ENCODE measurements at places on chromosomes 2 and 18.

DNA sequence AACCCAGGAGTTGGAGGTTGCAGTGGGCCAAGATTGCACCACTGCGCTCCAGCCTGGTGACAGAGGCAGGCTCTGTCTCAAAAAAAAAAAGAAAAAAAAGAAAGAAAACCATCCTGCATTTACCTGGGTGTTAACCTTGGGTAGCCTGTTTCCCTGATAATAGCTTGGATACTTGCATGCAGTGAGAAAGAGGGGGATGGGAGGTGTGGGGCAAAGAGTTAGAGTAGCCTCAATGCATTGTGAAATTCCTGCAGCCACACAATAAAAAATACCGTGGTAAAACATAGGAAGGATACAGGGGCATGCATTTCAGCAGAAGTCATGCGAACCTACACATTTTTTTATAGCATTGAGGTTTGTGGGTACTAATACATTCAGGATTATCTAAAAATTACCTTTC lies 76.6 kb upstream of the ZNF516 start:
- no peak for DNase-seq

- no peak for DNase-seq
Observed at GRCh38 chr2:21519821-21520220, 396.1 kb downstream of the TDRD15 start.

DNA sequence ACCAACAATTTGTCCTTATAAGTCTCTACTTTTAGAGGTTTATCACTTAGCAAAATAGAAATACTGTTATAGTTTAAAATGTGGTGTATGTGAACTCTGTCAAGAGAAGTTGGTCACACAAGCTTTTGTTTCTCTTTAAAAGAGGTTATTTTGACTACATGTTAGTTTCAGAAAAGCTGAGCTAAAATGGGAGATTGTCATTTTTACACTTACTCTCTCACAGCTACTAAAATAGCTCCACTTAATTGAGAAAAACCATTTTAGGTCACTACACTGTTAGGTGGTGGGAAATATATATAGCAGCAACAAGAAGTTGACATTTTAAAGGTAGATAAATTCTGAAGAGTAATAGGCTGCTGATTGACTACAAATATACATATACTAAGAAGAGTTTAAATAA lies 161.5 kb upstream of the KCNJ3 start:
- DNase-seq = no peak

DNA sequence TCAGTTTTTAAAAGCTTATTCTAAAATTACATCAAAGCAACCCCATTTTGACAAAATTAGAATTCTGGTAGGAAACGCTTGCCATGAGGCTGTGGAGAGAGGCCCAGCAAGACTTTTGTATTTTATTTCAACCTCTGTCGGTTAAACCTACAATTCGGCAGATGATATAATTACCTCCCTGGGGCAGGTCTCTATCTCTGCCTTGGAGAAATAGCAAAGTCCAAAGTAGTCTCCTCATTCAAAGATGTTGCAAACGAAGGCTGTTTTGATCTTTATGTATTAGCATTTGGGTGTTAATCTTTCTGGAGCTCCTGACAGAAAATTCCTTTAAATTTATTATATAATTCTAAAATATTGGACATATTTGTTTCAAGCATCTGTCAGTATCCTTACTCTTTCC lies 35.6 kb downstream of the GALM start:
- no peak for DNase-seq

- no peak for DNase-seq
Observed at GRCh38 chr2:33241072-33241471, 235.4 kb upstream of the RASGRP3 start.

DNA sequence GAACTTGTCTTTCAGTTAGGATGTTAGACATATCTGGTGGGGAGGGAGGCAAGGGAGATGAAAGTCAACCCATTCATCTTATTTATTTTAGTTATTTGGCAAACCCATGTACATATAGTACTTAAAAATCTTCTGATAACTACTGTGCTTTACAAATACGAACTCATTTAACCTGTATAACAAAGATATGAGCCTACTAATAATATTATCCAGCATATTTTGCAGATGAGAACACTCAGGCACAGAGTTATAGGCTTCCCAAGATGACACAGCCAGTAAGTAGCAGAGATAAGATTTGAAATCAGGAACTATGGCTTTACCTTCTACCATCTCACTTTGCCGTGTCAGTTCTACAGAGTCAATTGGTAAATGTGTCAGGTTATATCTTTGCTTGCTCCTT lies 262.6 kb upstream of the DOK6 start:
- DNase-seq = no peak

DNA sequence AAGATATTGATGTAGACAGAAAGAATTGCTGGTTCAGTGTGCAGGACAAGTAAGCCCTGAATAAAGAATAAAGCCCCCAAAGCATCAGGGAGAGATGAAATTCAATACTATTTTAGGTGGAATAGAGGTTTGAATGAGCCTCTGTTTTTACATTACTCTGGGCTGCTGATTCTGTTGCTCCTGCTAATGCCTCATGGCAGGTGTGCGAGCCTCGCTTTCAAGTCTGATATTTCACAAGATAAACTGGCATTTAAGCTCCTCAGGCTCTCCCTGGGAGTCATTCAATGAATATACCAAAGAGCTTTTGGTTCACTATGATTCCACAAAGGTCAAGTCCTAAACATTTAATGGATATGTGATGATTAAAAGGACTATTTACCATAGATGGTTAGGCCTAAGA lies 601.0 kb upstream of the SLC39A10 start:
- no peak for DNase-seq

DNA sequence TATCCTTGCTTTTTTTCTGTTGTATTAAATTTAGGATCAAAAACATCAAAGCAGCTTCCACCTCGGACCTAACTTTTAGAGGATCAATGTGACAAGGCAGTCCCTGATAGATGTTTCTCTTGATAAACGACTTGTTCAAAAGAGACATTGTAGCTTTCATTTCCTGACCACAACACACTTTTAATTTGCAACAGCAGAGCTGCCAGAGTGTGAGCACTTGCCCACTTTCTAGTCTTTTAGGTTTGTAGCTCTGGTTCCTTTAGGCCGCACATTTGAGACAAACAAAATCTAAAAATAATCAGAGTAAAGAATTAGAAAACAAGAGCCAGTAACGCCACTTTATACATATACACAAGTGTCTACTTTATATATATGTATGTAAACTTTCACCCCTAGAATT lies 3.1 kb downstream of the FIGN start:
- DNase-seq = no peak

GRCh38 chr2:133991606-133992168 lies 262.2 kb upstream of the MGAT5 start:
- no peak for DNase-seq

DNA sequence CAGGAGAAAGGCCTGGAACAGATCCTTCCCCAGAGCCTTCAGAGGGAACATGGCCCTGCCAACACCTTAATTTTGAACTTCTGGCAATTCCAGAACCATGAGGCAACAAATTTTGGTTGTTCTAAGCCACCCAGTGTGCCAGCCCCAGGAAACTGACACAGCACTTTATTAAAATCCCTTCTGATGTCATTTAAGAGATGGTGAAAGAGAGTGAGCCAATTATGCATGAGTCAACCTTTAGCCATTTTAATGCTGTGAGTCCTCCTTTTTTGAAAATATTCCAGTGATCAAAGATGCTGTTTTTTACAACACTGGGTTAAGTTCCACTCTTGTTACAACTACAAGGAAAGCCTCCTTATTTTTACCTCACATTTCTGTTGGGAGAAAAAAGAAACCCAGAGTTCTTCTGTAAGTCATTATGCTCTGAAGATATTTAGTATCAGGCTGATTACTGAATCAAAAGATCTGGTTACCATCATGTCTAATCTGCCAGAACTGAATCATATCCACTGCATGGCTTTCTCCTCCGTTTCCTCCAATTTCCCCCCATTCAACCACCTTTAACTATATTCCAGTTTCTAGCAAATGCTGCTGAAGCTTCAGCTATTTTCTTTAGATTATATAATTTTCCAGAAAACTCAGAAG lies 235.4 kb downstream of the TXNL1 start:
- DNase-seq = no peak

- DNase-seq = no peak
Observed at GRCh38 chr2:73746877-73747208, 9.7 kb upstream of the TPRKB start.

GRCh38 chr2:195608768-195609454 lies 48.1 kb upstream of the SLC39A10 start:
- DNase-seq = no peak

DNA sequence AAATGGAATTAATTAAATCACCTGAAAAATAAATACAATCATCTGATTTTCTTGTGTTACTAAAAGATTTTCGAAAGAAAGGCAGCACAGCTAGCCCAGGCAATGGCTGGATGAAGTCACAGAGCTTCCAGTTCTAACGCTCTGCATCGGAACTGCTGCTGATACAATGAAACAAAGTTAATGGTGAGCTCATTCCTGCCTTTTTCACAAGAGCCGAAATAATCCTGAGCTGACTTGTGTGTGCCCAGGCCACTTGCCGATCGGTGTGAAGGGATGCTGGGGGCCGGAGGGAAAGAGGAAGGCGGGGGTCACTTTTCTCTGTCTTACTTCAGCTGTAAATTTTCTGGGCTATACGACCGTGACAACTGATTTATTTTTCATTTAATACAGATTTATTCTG lies 149.5 kb downstream of the INO80D start:
- DNase-seq = no peak

DNA sequence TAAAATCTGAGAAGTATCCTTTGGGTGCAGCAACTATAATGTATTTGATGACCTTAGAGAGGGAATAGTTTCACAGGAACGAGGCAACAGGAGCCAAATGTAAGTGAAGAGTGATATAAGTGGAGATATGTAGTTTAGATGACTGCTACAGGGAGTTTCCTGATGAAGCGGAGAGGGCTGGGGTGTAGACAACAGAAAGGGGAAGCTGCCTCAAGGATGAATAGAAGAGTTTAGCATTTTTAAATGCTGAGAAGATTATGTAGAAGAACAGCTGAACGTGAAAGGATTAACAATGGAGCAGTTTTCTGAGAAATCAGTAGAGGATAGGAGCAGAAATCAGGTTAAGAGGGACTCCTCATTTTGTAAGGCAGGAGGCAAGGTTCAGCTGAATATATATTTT lies 133.3 kb downstream of the LCLAT1 start:
- no peak for DNase-seq

DNA sequence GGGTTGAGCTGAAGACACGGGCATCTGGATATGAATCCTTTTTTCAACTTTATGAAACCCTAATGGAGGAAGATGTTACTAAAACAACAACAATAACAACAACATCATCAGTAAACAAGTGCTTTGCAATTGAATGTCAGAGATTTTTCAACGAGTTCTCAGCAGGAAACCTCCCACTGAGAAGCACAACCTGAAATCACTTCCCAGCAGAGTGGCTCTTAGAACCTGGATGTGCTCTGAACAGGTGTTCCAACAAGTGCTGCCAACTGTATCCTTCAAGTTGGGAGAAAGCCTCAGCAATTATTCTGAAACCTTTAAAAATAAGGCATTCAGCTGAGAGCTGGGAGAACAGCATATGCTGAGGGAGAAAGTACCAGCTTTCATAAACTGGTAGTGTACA lies 1622.7 kb upstream of the CELF4 start:
- DNase-seq = no peak

- DNase-seq = no peak
Observed at GRCh38 chr2:216539791-216540241, 41.2 kb downstream of the RPL37A start.

- no peak for DNase-seq
Observed at GRCh38 chr18:5447442-5447841, 96.4 kb downstream of the EPB41L3 start.

DNA sequence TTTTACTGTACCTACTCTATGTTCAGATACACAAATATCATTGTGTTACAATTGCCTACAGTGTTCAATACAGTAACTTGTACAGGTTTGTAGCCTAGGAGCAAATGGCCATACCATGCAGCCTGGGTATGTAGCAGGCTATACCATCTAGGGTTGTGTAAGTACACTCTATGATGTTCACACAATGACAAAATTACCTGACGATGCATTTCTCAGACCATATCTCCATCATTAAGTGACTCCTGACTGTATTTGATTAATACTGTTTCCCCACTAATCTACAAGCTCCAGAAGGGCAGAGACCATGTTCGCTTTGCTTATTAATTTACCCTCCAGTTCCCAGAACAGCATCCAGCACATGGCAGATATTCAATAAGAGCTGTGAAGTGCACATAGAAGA lies 372.2 kb downstream of the METTL4 start:
- DNase-seq = no peak

GRCh38 chr2:74902281-74902860 lies 56.1 kb upstream of the POLE4 start:
- DNase-seq = no peak

GRCh38 chr2:37874470-37874869 lies 50.6 kb upstream of the RMDN2 start:
- DNase-seq = no peak

DNA sequence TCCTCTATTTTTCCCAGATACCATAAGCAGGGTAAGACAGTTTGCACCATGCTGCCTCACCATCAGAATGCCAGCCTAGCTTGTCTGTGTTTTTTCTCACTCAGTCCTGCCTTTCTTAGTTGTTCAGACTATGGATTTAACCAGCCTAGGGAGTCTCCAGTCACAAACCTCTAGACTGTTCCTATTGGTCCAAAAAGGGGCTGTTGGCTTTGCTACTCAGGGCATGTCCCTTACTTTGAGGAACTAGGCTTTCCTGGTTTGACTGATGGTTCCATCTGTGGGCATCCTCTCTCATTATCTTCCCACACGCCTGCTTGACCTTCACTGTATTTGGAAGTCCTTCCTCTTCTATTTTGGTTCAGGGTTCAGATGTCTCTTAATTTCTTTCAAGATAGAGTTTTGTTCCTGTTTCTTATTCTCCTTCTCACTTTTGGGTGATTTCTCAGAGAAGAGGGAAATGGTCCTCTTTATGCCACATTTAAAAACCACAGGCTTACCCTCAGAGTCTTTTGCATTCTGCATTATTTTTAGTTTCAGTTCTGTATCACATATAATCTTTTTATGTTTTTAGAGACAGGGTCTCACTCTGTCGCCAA lies 31.3 kb upstream of the TMEM131 start:
- no peak for DNase-seq

DNA sequence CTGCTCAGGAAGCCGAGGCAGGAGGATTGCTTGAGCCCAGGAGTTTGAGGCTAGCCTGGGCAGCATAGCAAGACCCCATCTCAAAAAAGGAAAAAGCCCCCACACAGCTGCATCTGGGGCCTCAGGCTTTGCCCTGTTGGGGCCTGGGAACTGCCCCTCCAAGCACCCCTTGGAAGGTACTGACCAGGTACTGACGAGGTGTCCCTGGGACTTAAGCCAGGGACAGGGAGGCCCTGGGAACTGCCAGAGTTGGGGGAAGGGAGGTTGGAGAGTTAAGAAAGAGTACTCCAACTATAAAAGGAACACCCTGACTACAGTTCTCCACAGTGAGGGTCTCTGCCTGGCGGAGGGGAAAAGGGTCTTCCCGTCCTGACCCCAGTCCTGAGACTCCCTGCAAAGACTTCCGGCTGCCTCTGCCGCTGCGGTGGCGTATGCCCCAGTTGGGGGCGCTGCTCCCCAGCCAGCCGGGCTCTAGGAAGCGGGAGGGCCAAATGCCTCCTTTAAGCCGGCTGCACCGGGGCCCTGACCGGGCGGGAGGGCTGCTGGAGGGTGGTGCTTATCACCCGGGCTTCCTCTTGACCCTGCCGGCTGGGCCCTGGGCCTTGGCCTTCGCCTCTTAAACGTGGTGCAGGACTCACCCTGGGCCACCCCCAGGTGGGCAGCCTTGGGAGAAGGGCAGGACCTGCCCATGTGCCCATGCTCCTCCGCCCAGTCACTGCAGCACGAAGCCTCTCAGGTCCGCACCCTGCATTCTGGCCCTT lies 12.8 kb downstream of the SLC30A3 start:
- DNase-seq = no peak

GRCh38 chr2:96260387-96261260 lies 5.2 kb downstream of the TMEM127 start:
- no peak for DNase-seq
